Epithelial cell of alveolus of lung (primary cell): ENCODE measurements at places on chromosomes 11 and 22. TPM values are rescaled to one million over a fixed set of nuclear protein-coding genes. Genes with fewer than 3 reads are reported as not detected.

The SLC22A25 gene
- not detected in 2 replicates for total RNA-seq

The APOA4 gene
- total RNA-seq: not detected in 2 replicates

The ARFGAP2 gene
- 81.2 and 107 TPM in 2 replicates for total RNA-seq

The KLHL35 gene
- total RNA-seq: 2.5 and 2.6 TPM in 2 replicates

The LARGE1 gene
- 4.6 and 6.2 TPM in 2 replicates for total RNA-seq

The ACRV1 gene
- not detected in 2 replicates for total RNA-seq

The SORL1 gene
- 1.2 and 2.2 TPM in 2 replicates for total RNA-seq

The SMIM35 gene
- not detected in 2 replicates for total RNA-seq

The LGALS12 gene
- not detected in 2 replicates for total RNA-seq

The P2RX6 gene
- under 0.01 and 2.1 TPM in 2 replicates for total RNA-seq

The CDC42BPG gene
- 0.08 and 0.91 TPM in 2 replicates for total RNA-seq

The CDHR5 gene
- 0.26 TPM in 1 of 2 replicates, not detected in the other for total RNA-seq

The GGT5 gene
- 17.7 and 32.3 TPM in 2 replicates for total RNA-seq

The CALCA gene
- not detected in 2 replicates for total RNA-seq

The MRTFA gene
- 65.2 and 68.4 TPM in 2 replicates for total RNA-seq

The NXPE2 gene
- not detected in 2 replicates for total RNA-seq

The KRTAP5-4 gene
- not detected in 2 replicates for total RNA-seq

The LDHAL6A gene
- total RNA-seq: not detected in 2 replicates

The HMOX1 gene
- total RNA-seq: 7.6 and 28.7 TPM in 2 replicates

The CCDC15 gene
- 1.3 and 2.3 TPM in 2 replicates for total RNA-seq

The CNTF gene
- total RNA-seq: 0.13 and 2.4 TPM in 2 replicates

The CCDC73 gene
- total RNA-seq: not detected in 2 replicates

The HEPN1 gene
- not detected in 2 replicates for total RNA-seq

The CARD18 gene
- total RNA-seq: not detected in 2 replicates

The FAU gene
- 511 and 807 TPM in 2 replicates for total RNA-seq

The MOGAT2 gene
- total RNA-seq: not detected in 2 replicates

The EPS8L2 gene
- 17.9 and 20.8 TPM in 2 replicates for total RNA-seq

The CNTN5 gene
- not detected in 2 replicates for total RNA-seq

The APOL1 gene
- total RNA-seq: 2.3 and 3.2 TPM in 2 replicates

The FOLH1 gene
- 0.40 and 0.78 TPM in 2 replicates for total RNA-seq

The SLC25A45 gene
- total RNA-seq: 0.65 and 1.4 TPM in 2 replicates

The PRODH gene
- not detected in 2 replicates for total RNA-seq
